ENCODE measurements at places on chromosomes 1 and 21. TPM values are rescaled to one million over a fixed set of nuclear protein-coding genes. Genes with fewer than 3 reads are reported as not detected.
A peak's percentile ranks its signal among the peaks of the same experiment; 100 is the strongest.

- peak; percentile 50 for DNase-seq
Measured at GRCh38 chr1:6727535-6727934, 25.9 kb upstream of the DNAJC11 start.

GRCh38 chr1:200051620-200052019, 24.1 kb downstream of the NR5A2 start:
- no peak for DNase-seq

DNA sequence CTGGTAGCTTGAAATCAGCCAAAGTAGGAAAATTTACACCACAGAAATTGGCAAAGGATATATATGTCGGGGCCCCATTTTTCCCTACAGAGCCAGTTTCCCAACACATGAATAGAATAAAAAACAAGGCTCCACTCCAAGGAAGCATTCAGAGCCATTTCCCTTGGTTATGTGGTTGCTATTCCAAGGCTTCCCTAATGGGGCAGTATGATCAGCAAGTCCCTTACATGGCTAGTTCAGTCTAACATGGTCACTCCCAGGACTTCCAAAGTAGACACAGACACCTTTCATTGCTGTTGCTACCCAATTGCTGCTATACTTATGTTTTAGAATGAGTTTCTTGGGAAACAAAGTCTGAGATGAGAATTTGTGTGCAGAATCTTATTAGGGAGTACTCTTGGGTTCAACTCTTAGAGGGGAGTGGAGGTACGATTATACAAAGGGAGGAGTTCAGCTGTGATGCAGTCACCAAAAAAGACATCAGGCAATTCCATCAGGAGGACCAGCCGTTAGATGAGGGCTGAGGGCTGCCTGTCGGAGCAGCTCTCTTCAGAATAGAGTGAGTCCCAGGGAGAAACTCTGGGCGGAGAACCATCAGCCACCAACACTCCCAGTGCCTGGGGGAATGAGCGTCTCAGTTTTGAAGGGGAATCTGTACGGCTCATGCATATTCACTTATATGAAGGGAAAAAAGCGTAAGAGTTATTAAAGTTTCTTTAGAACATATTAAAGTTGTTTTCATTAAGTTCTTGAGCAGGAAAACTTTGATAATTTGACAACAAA, 92.9 kb downstream of the C21orf91 start:
- no peak for DNase-seq

DNA sequence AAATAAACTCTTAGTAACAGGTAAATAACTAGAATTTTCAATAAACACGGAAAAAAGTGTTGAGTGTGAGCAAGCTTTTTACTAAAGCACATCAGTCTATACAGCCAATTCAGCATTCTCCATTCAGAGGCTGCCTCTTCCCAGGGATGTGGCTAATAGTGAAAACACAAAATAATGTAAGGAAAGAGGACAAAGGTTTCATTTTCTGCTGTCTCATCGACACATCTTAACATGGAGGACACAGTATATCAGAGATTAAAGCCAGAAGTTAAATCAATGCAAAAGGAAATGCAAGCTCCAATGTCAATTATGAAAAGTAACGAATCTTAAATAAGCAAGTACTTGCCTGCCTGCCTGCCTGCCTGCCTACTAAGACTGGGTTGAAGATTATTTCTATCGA, 43.2 kb downstream of the LUZP1 start:
- no peak for DNase-seq

HSPA13 gene
- total RNA-seq = 17.6 TPM

KRTAP6-3 gene
- total RNA-seq = not detected

DNA sequence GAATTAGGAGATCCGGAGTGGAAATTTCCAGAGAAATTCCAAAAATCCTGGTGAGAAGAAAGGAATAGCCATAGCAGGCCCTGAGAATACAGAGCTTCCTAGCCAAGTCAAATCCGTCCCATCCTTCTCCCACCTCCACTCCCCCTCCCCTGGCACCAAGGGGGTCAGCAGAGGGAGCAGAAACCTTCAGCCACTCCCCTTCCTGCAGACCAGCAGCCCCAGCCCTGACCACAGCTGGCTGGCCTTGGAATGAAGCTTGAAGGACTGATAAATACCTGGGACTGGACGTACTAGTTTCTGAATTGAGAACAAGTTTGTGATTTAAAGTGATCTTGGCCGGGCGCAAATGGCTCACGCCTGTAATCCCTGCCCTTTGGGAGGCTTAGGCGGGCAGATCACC, 13.8 kb upstream of the RIPPLY3 start:
- no peak for DNase-seq

DNA sequence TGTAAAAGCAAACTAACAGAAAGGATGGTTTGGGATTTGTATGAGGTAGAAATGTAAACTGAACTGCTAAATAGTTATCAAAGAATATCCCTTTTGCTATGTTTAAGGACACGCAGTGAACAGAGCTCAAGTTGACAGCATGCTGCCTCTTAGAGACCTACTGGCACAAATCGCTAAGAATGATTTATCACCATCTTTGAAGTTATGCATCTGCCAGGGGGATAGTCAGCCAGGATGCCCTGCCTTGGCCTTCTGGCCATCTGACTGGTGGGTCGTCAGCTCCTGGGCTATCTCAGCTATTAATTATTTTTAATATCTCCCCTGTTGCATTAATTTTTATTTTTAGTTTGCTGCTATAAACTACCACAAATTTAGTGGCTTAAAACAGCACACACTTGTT, 334.8 kb upstream of the KAZN start:
- DNase-seq = no peak

CZIB gene
- total RNA-seq = 44.7 TPM

DNA sequence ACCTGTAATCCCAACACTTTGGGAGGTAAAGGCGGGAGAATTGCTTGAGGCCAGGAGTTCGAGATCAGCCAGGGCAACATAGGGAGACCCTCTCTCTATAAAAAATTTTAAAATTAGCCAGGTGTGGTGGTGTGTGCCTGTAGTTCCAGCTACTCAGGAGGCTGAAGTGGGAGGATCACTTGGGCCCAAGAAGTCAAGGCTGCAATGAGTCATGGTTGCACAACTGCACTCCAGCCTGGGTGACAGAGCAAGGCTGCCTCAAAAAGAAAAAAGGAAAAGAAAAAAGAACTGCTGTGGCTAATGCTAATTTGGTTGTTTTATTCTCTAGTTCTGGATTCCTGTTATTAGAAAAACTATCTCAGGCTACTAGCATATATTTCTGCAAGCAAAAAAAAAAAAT, 29.8 kb downstream of the DBT start:
- no peak for DNase-seq

- no peak for DNase-seq
Measured at GRCh38 chr1:236247286-236247685, 34.5 kb downstream of the ERO1B start.

DNA sequence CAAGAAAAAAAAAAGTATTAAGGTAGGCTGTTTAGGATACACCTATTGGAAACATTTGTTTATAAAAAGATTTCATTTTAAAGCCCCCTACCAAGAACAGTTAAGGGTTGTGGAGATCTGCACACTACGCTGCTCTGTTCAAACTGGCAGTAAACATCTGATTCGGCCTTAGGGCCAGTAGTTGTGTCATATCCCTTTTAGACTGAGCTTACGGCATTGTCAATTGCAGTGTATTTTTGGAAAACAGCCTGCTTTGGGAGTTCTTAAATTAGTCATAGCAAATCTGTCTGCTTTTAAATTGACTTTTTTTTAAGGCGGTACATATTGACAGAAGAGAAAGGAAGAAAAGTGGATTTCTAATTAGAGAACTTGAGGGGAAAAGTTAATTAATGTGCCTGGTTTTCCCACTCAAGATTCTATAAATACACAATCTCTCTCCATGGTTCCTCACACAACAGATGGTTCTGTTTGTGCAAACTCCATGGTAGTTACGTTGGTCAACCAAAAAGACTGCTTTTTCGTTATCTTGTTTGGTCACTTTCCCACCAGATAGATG, 1.7 kb upstream of the ELK4 start:
- DNase-seq = no peak

GRCh38 chr1:15027515-15027986, 126.0 kb upstream of the TMEM51 start:
- peak; percentile 60 for DNase-seq

GRCh38 chr1:3573500-3573899, 37.8 kb downstream of the MEGF6 start:
- DNase-seq = peak; percentile 77

DNA sequence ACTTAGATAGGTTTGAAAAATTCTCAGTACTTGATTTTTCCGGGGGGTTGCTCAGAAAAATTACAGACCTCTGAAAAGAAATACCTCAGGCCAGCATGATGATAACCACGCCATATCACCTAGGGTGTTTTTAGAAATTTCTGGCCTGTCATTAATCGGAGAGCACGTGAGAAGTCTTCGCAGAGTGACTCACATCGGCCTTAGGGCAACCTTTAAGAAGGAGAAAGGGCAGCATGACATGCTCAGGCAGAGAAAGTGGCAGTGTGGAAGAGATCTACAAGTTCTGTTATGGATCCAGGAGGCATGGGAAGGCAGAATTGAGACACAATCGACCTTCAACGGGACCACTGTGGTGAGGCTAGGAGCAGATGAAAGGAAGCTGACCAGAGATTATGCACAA, 506.3 kb downstream of the LMO4 start:
- DNase-seq = no peak

WNT4 gene
- total RNA-seq = 0.24 TPM

DNA sequence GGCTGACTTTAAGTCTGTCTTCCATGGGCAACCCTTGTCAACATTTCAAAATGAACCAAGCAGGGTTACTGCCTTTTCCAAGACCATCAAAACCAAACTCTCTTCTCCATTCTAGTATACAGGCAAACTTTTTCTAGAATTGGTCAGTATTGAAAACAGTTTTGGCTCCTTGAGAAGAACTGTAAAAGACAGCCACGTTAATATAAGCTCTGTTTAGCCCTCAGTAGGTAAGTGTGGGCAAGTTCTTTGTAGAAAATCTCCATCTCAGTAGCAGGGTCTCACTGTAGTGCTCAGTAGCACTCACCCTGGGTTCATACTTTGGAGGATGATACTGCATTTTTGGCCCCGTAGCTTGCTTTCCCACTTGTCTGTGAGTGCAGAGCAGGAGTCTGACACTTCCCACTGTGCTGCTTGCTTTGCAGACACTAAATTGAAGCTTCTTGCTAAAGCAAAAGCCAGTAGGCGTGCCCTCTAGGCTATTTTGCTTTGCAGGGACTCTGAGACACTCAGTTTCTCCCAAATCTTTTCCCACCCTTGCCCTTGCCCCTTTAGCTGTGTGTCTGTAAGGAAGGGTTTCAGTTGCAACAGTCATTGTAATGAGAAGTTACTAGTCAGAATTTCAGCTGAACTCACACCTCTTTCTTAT, 34.3 kb upstream of the CACYBP start:
- DNase-seq = peak; percentile 39

DNA sequence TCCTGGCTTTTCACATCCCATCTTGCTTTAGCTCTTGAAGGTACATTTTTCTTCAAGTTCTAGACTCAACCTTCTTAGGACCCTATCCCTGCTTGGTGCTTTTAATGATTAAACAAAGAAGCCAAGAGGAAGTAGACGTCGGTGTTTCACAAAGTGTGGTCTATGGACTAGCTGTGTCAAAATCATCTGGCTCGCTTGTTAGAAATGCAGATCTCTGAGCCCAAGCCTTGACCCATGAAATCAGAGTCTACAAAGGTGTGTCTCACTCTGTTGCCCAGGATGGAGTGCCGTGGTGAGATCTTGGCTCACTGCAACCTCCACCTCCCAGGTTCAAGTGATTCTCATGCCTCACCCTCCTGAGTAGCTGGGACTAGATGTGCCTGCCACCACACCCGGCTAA, 295.5 kb upstream of the KAZN start:
- no peak for DNase-seq

C1orf94 gene
- total RNA-seq = not detected

GRCh38 chr1:241813768-241814320, 34.2 kb upstream of the EXO1 start:
- DNase-seq = no peak

DNA sequence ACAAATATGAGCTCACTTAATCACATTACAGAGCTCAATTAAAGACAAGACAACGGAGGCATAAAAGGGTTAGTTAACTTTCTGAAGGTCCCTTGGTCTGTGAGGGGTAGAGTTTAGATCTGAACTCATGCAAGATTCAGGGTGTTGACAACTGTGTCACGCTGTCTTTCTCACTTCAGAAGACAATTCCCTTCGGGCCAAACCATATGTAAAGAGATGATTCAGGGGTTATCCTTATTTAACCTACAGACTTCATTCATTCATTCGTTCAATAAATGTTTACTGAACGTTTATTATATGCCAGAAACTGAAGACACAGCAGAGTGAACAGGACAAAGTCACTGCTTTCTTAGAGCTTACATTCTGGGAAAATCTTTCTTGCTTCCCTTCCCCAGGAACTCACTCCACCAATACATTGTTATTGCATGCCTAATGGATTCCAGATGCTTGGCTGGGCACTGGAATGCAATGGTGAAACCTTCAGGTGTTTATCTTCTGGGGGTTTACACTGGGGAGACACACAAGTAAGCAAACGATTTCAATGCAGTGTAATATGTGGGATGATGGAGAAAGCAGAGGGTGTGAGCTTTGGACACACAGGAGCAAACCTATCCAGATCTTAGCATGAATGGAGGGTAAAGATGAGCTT, 6.4 kb downstream of the XCL1 start:
- DNase-seq = no peak

DNA sequence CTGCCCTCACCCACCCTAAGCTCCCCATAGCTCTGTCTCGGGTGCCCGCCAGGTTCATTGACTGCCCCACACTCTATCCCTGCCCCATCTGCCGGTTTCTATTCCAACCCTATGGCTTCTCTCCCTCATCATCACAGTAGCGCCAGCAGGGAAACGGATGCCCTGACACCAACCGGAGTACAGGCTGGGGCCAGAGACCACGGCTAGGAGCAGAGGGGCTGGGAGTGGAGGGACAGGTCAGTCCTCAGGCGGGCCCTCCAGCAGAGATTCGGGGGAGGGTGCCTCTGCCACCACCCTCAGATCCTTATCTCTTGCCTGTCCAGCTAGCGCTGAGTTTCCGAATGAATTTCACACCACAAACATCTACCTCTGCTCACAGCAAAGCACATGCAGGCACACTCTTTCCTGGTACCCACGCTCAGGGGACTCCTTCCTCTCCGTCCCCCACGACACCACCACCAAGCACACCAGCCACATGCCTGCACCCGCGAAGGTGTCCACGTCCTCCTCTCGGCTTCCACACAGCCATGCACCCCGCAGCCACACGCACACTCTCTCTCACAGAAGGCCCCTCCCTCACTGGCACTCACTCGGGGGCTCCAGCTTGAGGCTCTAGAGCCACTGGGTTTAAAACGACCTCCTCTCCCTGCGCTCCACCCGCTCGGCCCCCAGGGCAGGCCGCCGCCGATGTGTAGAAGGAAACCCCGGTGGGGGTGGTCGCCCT, 7.2 kb downstream of the TAL1 start:
- DNase-seq = no peak

GRCh38 chr1:198467342-198467741, 73.1 kb downstream of the ATP6V1G3 start:
- DNase-seq = no peak
